Testis (tissue), 5 donors: ENCODE measurements at places on chromosomes 16 and 17. TPM values are rescaled to one million over a fixed set of nuclear protein-coding genes. Genes with fewer than 3 reads are reported as not detected.

DNA sequence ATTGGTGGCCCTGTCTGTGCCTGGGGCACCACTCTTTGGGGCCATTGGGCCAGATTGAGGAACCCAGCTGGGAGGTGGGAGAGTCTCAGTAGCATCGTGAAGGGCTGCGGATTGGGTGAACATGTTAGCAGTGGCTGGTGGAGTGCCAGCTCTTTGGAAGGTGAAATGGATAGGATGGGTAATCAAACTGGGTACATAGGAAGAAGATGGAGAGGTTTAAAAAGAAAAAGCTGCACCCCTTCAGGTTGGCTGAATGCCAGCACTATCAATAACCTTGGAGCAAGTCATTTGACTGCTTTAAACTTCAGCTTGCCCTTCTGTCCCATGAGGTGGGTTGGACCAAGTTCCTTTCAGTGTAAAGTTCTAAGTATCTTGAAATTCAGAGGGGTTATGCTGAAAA lies 95.0 kb downstream of the RPTOR start:
- DNase-seq, result no peak
- H3K27ac ChIP-seq, result no peak overlapping the region
- no peak overlapping the region for H3K4me3 ChIP-seq

- H3K4me1 ChIP-seq, result no peaks in the 10 kb centered on the region
- no peaks in the 10 kb centered on the region for H3K36me3 ChIP-seq
- DNase-seq, result no peak
- H3K4me3 ChIP-seq, result no peak overlapping the region
Measured at GRCh38 chr16:85083051-85083639, 29.1 kb downstream of the CIBAR2 start.

GRCh38 chr17:16352303-16352666 lies 984 bp downstream of the CENPV start:
- DNase-seq, result peak; percentile 64
- H3K27me3 ChIP-seq, result no peaks in the 10 kb centered on the region
- peak overlapping the region; percentile 78 for H3K4me3 ChIP-seq
- H3K27ac ChIP-seq, result peak overlapping the region; percentile 82
- H3K4me1 ChIP-seq, result peaks cover 4% of the 10 kb centered on the region

GRCh38 chr17:60296177-60296576 lies 95.8 kb downstream of the USP32 start:
- H3K36me3 ChIP-seq, result no peaks in the 10 kb centered on the region
- H3K27me3 ChIP-seq, result no peaks in the 10 kb centered on the region
- H3K4me1 ChIP-seq, result no peaks in the 10 kb centered on the region
- no peak overlapping the region for H3K4me3 ChIP-seq
- H3K27ac ChIP-seq, result no peak overlapping the region

DNA sequence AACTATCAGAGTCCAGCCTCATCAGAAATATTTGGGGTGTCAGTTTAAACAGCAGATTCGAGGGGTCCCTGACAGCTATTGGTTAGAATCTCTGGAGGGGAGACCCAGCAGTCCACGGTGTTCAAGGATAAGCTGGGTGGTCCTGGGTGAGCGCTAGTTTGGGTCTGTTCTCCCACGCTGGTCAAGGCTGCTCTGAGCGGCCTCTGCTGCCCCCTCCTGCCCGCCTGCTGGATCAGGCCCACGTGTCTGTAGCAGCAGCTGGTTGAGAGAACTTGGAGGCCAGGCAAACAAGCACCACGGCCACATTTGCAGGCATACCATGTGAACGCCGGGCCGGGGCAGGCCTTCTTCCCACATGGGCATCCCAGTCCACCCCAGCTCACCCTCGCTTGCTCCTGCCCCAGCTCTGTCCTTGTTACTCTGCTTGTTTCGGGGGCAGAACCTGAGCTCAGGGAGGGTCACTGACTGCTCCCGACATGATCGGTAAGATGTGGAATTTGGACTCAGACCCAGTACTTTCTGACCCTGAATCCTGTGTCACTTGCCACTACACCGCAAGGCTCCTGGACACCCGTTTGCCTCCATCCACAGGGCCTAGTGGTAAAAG lies 7.4 kb downstream of the FOXF1 start:
- H3K27me3 ChIP-seq, result no peaks in the 10 kb centered on the region
- peak; percentile 73 for DNase-seq
- H3K4me1 ChIP-seq, result no peaks in the 10 kb centered on the region
- no peaks in the 10 kb centered on the region for H3K36me3 ChIP-seq
- H3K27ac ChIP-seq, result no peak overlapping the region

GRCh38 chr16:4825196-4825595 lies 21.9 kb downstream of the GLYR1 start:
- H3K4me3 ChIP-seq, result no peak overlapping the region
- H3K27me3 ChIP-seq, result no peaks in the 10 kb centered on the region
- H3K36me3 ChIP-seq, result no peaks in the 10 kb centered on the region
- no peak for DNase-seq
- H3K27ac ChIP-seq, result no peak overlapping the region

GRCh38 chr17:32335687-32336086 lies 6.3 kb downstream of the C17orf75 start:
- no peak overlapping the region for H3K4me3 ChIP-seq
- DNase-seq, result no peak
- H3K36me3 ChIP-seq, result no peaks in the 10 kb centered on the region
- H3K4me1 ChIP-seq, result no peaks in the 10 kb centered on the region
- no peaks in the 10 kb centered on the region for H3K27me3 ChIP-seq

GRCh38 chr16:57265850-57266530 lies 18.5 kb downstream of the PLLP start:
- no peaks in the 10 kb centered on the region for H3K36me3 ChIP-seq
- peak; percentile 93 for DNase-seq
- peak overlapping the region; percentile 78 for H3K27ac ChIP-seq
- no peaks in the 10 kb centered on the region for H3K27me3 ChIP-seq

DNA sequence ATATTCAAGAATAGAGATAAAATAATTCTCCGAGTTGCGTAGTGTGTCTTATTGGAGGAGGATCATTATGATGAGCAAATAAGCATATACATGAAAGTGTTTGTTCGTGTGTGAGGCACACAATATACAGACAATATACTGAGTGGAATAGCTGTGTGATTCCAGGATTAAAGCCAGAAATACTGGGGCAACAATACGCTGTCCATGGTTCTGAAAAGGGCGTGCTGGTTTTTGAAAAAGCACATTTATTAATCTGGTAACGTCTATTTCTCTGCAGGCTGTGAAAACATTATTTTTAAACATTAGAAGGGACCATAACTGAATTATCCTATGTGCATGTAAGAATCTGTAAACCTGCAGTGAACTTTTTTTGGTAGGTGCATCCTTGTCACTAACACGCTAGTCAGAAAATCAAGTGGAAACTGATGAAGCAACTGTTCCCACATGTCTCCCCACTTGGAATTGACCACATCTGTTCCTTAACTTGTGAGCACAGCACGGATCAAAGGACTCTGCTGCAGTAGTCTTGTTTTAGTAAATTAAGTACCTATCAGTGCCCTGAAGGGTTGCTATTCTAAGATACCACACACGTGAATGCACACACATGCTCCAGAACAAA lies 346.0 kb downstream of the GRIN2A start:
- no peak overlapping the region for H3K4me3 ChIP-seq
- H3K36me3 ChIP-seq, result no peaks in the 10 kb centered on the region
- H3K27me3 ChIP-seq, result no peaks in the 10 kb centered on the region
- no peaks in the 10 kb centered on the region for H3K4me1 ChIP-seq

GRCh38 chr16:24302636-24303035 lies 46.5 kb downstream of the CACNG3 start:
- H3K4me1 ChIP-seq, result no peaks in the 10 kb centered on the region
- no peak for DNase-seq
- no peak overlapping the region for H3K4me3 ChIP-seq

GRCh38 chr17:52030052-52030451 lies 128.5 kb downstream of the CA10 start:
- no peaks in the 10 kb centered on the region for H3K27me3 ChIP-seq
- no peak overlapping the region for H3K4me3 ChIP-seq
- no peak overlapping the region for H3K27ac ChIP-seq
- DNase-seq, result no peak
- no peaks in the 10 kb centered on the region for H3K36me3 ChIP-seq
- H3K4me1 ChIP-seq, result no peaks in the 10 kb centered on the region

DNA sequence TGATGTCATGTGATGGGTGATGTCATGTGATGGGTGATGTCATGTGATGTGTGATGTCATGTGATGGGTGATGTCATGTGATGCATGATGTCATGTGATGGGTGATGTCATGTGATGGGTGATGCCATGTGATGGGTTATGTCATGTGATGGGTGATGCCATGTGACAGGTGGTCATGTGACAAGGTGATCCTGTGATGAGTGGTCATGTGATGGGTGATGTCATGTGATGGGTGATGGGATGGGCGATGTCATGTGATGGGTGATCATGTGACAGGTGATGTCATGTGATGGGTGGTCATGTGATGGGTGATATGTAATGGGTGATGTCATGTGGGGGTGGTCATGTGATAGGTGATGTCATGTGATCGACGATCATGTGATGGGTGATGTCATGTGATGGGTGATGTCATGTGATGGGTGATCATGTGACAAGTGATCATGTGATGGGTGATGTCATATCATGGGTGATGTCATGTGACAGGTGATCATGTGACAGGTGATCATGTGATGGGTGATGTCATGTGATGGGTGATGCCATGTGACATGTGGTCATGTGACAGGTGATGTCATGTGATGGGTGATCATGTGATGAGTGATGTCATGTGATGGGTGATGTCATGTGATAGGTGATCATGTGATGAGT lies 17.2 kb downstream of the CD300LB start:
- DNase-seq, result peak; percentile 62
- H3K36me3 ChIP-seq, result no peaks in the 10 kb centered on the region
- H3K4me3 ChIP-seq, result no peak overlapping the region
- no peaks in the 10 kb centered on the region for H3K27me3 ChIP-seq
- no peaks in the 10 kb centered on the region for H3K4me1 ChIP-seq

Gene SLC13A5
- 3.1 TPM for total RNA-seq

Gene TOX3
- 0.25 TPM for total RNA-seq
